ENCODE measurements at places on chromosomes 2 and 18.
A peak's percentile ranks its signal among the peaks of the same experiment; 100 is the strongest.

- no peak for DNase-seq
Measured at GRCh38 chr18:70015127-70015526, 67.5 kb upstream of the CD226 start.

GRCh38 chr18:35241448-35241804 is 592 bp downstream of the ZNF397 start:
- DNase-seq = no peak

DNA sequence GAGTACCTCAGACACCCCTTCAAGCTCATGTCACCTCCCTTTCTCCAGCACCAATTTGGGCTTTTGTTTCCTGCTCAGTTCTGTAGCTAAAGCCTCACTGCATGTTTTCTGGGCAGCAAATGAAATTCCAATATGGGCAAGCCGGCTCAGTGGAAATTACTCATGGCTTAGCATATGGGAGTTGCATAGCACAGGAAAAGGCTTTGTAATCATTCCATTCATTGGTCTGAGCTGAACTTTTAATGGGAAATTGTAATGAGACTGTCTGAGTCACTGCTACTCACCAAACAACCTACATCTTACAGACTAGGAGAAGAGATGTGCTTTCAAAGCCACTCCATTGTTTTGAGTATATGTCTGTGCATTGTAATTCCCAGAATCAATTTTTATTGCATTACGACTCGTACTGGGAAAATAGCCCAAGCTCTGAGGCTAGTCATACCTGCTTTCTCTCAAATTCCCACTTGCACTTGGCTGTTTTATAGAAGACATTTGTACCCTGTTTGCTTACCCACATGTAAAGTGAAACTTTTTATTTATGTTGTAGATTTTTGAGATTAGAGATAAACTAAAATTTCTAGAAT is 139.5 kb upstream of the LRATD1 start:
- peak; percentile 23 for DNase-seq

GRCh38 chr2:18639756-18640453 is 50.5 kb upstream of the NT5C1B start:
- no peak for DNase-seq

DNA sequence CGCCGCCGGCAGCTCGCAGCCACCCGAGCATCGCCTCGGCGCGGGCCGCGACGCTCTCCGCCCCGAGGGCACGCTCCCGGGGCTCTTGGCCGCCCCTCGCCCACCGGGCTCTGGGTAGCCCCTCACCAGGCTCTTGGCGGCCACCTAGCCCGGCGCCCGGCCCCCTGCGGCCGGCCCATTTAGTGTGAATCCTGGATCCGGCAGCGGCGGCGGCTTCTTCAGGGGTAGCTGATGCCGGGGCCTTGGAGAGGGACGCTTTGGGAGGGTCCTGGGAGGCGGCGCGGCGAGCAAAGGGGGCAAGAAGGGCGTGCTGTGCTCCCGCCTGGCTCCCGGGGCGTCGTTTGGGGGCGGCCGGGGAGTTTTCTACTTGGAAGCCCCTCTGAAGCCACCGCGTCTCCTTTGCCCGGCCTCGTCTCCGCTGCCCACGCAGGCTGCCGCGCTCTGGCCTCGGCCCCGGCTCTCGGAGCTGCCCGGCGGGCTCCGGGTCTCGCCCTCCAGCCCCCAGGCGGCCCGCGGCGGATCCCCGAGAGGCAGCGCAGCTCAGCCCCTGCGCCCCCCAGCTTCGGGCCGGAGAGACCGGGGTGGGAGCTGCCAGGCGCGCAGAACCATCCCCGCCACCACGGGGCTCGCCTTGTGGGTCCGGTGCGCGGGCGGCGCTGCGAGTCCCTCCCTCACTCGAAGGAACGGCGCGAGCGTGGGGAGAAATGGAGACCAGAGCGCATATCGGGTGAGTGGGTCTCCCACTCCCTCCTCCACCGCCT is 509 bp downstream of the PIEZO2 start:
- DNase-seq = no peak

DNA sequence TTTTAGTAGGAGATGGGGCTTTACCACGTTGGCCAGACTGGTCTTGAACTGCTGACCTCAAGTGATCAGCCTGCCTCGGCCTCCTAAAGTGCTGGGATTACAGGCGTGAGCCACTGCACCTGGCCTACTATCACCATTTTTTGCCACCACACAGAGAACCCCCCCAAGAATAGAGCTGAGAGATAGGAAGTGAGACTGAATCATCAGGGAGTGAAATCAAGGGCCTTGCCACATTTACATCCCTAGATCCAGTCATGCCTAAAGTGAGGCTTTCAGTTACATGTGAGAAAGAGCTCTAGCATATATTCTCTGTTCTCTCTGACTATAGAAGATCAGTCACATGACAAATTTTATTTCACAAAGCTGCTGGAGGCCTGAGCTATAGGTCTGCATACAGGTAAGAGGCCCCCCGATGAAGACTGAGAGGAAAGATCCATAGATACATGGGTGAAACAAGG is 28.0 kb upstream of the KCMF1 start:
- DNase-seq = no peak

- no peak for DNase-seq
Measured at GRCh38 chr18:57744211-57744694, 58.9 kb downstream of the ATP8B1 start.

- peak; percentile 4 for DNase-seq
Measured at GRCh38 chr2:63488118-63488713, 100.1 kb downstream of the WDPCP start.

DNA sequence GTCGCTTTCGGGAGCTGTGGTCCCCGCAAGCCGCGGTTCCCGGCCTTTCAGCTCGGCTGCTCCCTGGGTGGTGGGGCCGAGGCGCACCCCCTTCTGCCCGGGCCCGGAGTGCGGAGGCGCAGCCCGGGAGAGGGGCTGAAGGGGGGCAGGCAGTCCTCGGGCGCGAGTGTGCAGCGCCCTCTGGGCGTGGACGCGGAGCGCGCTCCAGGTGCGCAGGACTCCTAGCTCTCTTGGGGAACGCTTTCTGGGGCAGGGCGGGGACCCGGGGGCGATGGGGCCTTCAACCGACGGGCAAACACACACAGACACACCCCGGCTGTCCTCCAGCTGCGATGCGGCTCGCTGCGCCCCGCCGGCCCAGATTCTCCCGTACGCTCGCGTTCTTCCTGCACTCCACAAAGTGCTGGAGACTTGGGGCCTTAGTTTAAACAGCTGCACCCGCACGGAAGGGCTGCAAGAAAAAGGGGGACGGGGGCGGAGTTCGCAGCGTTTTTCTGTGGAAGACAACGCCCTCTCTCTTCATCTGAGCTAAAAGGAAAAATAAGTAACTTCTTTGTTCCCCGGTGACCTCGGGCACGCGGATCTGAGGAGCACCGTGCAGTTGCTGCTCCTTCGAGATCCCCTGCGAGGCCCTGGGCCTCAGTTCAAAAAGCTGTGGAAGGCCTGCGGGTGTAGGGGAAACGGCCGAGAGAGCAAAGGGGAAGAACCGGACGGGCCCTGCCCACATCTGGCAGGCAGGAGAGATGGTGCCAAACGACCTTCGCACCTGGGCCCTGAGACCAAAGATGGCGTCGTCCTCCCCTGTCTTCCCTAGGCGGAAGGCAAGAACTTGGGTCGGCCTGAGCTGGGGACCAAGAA is 593 bp upstream of the SDC1 start:
- DNase-seq = no peak

GRCh38 chr2:60216452-60216995 is 336.9 kb downstream of the BCL11A start:
- no peak for DNase-seq

DNA sequence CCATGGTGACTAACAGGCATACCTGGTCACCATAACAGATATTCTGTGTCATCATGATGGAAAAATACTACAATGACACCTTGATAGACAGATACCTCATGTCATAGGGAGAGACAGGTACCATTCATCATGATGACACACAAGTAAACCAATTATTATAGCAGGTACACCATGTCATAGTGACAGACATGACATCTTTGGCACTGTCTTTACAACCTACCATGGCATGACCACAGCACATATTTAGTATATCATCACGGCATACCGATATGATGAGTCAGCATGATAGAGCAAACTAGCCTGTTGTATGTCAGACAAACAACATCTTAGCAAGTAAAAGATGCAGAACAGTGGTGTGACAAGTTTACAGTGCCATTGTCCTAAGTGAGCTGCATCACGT is 101.3 kb upstream of the KLHL29 start:
- no peak for DNase-seq

DNA sequence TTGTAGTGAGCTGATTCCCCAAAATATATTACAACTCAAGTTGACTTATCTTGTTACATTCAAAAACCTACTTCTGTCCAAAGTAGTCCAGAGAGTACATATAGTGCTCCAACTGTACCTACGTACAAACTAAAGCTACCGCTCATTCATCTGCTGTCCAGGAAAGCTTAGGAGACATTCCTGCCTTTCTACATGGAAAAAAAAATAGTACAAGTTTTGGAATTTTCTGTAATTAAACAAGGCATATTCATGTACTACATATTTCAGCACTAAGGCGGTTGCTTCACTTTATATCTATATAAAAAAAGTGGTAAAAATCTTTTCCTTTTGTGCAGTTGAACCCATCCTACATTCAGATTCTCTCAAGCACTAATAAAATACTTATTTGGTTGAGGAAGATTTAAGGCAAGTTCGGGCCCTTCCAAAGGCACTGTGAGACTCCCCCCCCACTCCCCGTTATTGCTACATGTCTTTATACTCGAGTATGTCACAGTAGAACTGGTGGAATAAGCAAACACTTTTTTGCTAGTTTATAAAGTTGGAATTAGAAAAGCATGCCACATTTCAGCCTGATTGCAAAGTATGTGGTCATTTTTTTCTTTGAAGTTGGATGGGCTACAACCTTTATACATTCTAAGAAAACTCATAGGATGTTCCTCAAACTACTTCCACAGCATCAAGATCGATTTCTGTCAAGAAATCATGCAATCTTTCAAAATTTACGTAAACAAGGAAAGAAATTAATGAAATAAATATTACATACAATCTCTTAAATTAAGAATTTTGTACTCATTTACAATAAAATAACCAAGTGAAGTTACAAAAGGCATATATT is 3.7 kb downstream of the ZFP36L2 start:
- DNase-seq = no peak

GRCh38 chr18:55415258-55415871 is 172.6 kb downstream of the TCF4 start:
- no peak for DNase-seq

DNA sequence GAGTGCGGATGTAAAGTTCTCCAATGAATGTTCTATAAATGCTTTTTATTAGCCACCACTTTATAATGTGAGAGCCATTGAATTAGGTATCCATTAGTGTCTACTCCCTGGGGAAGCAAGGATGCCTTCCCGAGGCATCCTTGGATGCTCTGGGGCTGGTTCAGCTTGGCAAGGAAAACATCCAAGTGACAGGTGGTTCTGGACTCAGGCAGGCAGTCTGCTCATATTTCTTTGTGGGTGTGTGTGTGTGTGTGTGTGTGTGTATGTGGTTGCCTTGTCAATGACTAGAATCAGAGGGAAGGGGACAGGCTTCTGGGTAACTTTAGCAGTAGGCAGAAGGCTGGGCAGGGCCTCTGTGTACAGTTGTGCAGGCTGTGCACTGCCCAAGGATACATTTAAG is 149.2 kb downstream of the TSN start:
- DNase-seq = no peak

DNA sequence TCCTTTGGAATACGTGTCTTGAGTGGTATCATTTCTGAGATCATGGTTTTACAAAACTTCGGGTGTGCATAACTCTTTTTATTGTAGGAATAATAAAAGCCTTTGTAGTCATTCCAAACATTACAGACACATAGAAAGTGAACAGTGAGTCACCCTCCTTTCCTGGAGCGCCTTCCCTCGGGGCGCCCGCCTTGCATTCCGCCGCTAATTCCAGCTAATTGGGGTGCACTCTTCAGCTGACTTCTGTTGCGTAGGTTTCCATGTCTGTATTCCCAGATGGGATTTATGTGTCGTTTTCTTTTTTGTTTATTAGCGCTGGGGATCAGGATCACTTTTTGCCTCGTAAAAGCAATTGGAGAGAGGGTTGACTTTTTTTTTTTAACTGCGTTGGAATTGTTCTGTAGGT is 18.7 kb downstream of the SH3BP4 start:
- DNase-seq = no peak

GRCh38 chr2:109193807-109194619 is 65.0 kb downstream of the SH3RF3 start:
- no peak for DNase-seq

Measured in AG09319 (cell line).